Coronary artery (tissue), 2 donors: ENCODE measurements at places on chromosomes 2 and 18.

DNA sequence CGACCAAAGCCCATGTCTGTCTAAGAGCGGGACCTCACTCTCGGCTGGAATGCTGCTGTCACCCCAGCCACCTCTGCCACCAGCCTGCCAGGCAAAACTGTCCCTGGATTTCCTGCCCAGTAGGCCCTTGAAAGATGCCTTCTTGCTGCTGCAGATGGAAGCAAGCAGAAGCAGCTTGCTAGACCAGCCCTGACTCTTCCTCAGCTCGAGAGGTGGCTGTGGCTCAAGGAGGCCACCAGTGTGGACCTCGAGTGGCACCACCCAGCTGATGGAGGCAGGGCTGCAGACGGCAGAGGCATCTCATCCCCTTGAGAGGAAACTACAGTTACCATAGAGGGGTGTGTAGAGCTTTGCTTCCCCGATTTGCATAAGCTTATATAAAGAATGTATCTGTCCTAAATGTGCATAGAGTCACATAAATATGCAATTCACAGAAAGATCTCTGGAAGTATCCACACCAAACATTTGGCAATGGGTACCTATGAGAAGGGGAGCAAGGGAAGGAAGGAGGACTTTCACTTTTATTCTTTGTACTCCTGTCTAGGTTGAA, 20.6 kb downstream of the ADCY3 start:
- DNase-seq = no peak

DNA sequence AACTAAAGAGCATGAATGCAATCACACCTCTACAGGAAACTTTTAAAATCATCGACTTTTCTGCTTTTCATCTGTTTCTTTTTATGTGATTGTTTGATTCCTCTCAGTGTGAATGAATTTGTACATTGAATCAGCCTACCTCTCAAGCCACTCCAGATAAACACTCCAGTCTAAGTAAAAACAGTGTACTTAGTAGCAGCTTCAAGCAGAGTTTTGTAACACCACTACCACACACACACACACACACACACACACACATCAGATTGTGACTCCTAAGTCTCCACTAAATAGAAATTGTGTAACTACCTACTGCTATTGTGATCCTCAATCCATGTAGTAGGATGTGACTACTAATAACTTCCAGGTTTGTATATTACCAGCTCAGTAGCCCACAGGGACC, 65.3 kb upstream of the EPB41L5 start:
- no peak for DNase-seq

DNA sequence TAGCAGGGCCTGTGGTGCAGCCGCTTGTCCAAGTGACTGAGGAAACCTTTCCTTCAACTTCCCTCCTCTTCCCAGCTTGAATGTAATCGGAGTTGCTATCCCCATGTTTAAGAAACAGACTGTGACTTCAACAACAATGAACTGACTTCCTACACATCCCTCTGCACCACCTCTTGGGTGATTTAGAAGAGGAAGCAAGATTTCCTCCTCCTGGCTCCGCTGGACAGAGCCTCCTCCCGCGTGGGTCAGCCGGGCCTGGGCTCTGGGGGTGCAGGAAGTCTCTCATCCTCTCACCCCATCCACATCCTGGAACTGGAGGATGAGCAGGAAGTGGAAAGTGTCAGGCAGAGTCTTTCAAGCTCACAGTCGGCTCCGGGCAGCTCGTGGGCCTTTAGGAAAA, 84.3 kb downstream of the GATA6 start:
- no peak for DNase-seq

DNA sequence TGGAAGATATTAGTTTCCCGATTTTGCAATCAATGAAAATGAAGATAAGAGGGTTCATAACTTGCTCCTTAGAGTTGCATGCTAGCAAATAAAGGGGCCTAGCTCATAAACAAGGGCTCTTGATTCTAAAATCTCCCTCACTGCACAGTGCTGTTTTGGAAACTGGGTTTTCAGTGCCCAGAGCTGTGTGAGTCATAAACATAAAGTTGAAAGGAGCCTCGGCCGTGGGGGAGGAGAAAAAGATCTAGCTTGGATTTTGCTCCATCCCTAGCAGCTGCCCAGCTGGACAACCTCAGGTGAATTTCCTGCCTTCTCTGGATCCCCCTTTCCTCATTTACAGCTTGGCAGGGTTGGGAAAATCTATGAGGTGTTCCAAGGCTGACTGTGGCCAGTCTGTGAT, 42.5 kb downstream of the LYPD1 start:
- no peak for DNase-seq

- no peak for DNase-seq
These were observed 34.0 kb downstream of the MTHFD2 start for GRCh38 chr2:74232426-74232825.
